ENCODE measurements at places on chromosomes 2 and 18. TPM values are rescaled to one million over a fixed set of nuclear protein-coding genes. Genes with fewer than 3 reads are reported as not detected.

Gene IFIH1
- 10.3 TPM for total RNA-seq

- ATAC-seq: no peak
Measured at GRCh38 chr2:165440367-165440766, 29.1 kb upstream of the CSRNP3 start.

Gene FOXD4L1
- total RNA-seq: 0.16 TPM

Gene REL
- total RNA-seq: 19.8 TPM

GRCh38 chr2:30984148-30984547 is 154.1 kb downstream of the GALNT14 start:
- ATAC-seq: no peak

GRCh38 chr18:28019425-28020108 is 157.4 kb downstream of the CDH2 start:
- ATAC-seq: no peak

- ATAC-seq: no peak
Measured at GRCh38 chr18:73124175-73124574, 256.4 kb upstream of the NETO1 start.

Measured in esophagus mucosa (tissue), 1 donor.